CD4-positive, alpha-beta T cell treated with Interleukin-15 for 4 hours (primary cell): ENCODE measurements at places on chromosomes 5 and 9.
A peak's percentile ranks its signal among the peaks of the same experiment; 100 is the strongest.

DNA sequence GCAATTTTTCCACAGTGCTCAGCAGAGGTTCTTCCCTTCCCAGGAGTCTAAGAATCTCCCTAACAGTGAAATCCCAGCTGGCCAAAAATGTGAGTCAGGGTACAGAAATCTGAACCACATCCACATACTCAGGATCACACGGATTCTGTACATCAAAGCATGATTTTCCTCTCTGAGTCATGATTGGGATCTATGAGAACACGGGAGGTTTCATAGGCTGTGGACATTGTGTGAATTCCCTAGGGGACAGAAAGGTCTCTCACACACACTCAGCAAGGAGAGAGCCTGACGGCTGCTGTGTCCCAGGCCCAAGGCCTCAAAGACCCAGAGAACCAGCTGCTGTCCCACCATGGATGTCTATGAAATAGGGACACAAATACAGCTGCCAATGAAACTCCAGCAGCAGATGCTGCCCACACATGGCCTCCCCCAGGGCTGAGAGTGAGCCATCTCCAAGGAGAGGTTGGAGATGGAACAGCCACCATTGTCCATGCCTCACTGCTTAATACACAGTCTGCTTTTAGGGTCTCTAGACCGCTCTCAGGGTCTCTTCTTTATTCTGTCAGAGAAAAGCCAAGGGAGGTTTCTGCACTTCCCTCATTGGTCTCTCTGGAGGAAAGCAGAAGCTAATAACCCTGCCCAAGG lies 102.7 kb downstream of the ADAMTS12 start:
- no peak for DNase-seq

GRCh38 chr5:8034852-8035251 lies 165.9 kb downstream of the MTRR start:
- no peak for DNase-seq

DNA sequence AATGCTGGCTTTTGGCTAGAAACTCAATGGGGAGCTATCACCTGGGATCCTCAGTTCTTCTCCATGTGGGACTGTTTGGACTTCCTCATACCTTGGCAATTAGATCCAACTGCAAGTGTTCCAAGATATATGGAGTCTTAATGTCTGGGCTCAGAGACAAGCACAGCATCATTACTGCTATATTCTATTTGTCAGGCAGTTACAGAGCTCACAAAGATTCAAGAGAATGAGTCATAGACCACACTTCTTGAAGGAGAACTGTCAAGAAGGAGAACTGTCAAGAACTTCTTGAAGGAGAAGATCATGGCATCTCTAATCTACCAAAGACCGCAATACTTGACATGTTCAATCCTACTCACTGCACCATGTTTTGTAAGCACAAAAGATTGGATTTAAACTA lies 106.8 kb upstream of the NREP start:
- no peak for DNase-seq

- no peak for DNase-seq
Measured at GRCh38 chr5:154947778-154948177, 6.9 kb downstream of the MRPL22 start.

- DNase-seq = no peak
Measured at GRCh38 chr9:18263377-18263776, 210.6 kb upstream of the ADAMTSL1 start.

- no peak for DNase-seq
Measured at GRCh38 chr9:70406434-70406862, 8.0 kb downstream of the KLF9 start.

DNA sequence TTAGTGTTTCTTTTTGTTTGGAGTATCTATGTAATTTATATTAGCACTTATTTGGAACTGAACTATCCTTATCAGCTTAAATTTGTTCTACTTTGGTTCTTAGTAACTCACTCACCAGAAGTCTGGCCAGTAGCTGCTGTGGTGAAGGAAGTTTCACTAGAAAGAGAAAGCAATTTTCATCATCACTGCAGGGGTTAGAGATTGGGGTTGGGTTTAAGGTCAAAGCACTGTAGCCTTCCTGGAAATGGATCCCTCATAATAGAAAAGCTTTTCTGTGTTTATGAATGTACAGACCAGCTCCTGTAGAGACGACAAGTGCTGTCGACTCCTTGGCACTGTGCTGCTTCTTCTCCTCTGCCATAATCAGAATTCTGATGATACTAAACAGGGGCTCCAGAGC lies 22.2 kb downstream of the MROH2B start:
- DNase-seq = no peak

GRCh38 chr5:119597728-119598298 lies 31.5 kb upstream of the FAM170A start:
- no peak for DNase-seq

- no peak for DNase-seq
Measured at GRCh38 chr9:124272979-124273378, 15.2 kb downstream of the NEK6 start.

GRCh38 chr5:109230369-109230768 lies 179.4 kb downstream of the PJA2 start:
- no peak for DNase-seq

DNA sequence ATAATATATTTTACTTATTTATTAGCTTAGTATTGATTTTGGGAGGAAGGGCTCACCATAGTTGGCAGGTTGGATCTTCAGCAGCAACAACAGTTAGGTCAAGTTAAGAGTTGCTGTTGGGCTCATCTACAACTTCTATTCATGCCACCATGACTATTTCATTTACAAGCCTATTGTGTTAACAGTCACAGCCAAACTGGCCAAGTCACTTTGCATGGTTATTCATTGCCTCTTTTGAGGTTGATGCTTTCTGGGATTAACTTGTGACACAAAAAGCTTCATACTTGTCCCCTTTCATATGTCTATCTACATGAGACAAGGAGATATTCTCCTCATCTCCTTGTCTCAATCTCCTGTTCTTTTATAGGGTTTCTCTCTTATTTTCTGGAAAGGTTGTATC lies 98.3 kb downstream of the WDR70 start:
- DNase-seq = no peak

DNA sequence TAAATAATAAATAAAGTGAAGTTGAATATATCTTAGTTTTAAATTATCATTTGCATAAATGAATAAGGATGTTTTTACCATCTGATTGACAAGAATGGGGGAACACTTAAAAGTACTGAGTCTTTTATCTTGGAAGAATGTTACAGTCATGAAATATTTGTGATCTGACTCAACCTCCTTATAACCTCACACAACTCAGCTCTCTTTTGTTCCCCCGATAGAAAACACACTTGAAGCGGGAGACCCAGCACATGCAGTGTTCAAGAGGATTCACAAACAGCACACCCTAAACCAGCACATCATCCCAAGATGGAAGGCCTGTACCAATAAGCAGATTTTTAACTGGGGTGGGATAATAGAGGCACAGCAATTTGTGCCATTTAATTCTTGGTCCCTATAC lies 15.5 kb downstream of the BAAT start:
- no peak for DNase-seq

GRCh38 chr9:107888773-107889227 lies 399.2 kb upstream of the KLF4 start:
- no peak for DNase-seq

DNA sequence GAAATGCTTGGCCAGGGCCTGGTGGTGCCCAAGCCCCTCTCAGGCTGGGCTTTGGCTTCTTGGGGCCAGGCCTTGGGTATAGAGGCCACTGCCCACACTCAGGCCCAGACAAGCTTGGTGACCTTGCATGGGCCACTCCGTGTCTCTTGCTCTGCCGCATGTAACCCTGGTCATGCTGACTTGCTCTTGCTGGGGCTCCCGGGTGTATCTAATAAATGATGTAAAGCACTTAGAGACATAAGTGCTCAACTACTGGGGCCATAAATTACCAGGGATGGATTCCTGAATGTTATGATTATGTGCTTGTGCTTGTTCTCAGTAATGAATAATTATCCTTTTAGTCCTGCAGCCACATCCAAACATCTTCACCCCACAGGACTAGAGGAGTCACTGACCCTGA lies 54.0 kb downstream of the C5orf15 start:
- no peak for DNase-seq

DNA sequence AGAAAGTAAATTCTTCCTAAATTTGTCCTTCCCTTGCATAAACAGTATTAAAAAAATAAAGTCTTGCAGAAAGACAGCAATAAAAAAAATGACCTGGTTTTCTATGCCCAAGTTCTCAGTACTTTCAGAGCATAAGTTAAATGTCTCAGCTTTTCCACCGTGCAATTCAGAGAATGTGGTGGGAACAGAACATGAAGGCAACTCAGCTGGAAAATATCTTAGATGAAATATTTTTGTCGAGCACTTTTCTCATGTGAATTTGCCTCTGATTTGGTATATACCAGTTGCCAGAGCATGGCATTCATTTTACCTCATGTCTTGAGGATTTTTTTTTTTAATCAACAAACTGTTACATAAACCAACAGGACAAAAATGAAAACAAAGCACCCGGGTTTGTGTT lies 176.1 kb downstream of the CETN3 start:
- no peak for DNase-seq

- no peak for DNase-seq
Measured at GRCh38 chr9:38768351-38768761, 48.4 kb upstream of the FAM240B start.

- DNase-seq = no peak
Measured at GRCh38 chr9:115192280-115192679, 74.3 kb upstream of the TNC start.

DNA sequence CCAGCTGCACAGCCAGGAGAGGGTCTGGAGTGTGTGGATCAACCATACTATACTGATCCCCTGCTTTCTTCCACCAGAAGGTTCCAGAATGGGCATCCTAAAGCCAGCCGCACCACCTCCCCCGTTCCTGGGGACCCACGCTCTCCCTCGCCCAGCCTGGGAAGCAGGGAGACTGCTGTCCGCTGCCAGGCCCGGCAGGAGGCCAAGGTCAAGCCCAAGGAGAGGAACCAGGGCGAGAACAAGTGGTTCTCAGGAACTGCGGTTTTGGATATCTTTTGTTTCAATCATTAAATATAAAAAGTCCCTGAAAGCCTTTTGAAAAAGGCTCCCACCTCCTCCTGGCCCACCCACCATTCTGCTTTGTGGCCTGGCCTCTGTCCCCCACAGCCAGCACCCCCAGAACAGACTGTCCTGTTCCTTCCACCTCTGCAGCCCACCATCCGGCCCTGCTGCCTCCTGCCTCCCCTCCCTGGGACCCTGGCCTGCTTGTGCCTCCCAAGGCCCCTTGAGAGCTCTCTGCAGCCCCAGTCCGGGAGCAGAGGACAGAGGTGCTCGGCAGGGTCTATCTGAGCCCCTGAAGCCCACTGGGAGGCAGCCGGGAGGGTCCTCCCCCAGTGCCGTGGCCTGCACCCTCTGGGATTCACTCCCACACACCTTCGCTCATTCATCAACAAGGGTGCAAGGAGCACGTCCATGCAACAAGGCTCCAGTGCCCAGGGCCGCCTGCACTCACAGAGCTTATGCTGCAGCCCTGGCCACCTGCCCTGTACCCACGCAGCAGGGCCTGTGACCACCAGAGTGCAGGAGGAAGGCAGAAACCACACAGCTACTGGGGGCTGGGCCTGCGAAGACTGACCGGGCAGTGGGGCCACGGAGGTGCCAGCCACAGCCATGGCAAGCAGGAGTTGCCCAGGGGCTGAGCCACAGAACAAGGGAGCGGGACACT lies 614 bp upstream of the LCN6 start:
- no peak for DNase-seq

GRCh38 chr5:13501176-13501575 lies 443.3 kb downstream of the DNAH5 start:
- DNase-seq = no peak

GRCh38 chr5:57504357-57504756 lies 21.7 kb upstream of the ACTBL2 start:
- DNase-seq = no peak

GRCh38 chr5:37015795-37016666 lies 139.5 kb downstream of the NIPBL start:
- no peak for DNase-seq

DNA sequence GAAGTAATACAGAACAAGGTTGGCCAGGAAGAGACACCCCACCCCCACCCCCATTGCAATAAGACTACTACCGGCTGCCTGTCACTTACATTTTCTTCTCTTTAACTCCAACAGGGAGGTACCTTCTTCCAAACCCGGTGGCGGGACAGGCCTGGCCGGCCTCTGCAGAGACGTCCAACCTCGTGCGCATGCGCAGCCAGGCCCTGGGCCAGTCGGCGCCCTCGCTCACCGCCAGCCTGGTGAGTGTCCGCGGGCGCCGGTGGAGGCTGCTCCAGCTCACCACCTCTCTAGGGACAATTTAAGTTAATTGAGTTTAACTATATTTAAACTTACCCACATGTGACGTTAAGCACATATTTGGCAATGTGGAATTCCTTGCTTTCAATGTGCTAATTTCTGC lies 192.4 kb downstream of the MAST4 start:
- DNase-seq = no peak

GRCh38 chr5:108380531-108381349 lies 1.2 kb downstream of the FBXL17 start:
- peak; percentile 35 for DNase-seq

GRCh38 chr5:137498301-137498735 lies 808 bp downstream of the SPOCK1 start:
- DNase-seq = no peak

DNA sequence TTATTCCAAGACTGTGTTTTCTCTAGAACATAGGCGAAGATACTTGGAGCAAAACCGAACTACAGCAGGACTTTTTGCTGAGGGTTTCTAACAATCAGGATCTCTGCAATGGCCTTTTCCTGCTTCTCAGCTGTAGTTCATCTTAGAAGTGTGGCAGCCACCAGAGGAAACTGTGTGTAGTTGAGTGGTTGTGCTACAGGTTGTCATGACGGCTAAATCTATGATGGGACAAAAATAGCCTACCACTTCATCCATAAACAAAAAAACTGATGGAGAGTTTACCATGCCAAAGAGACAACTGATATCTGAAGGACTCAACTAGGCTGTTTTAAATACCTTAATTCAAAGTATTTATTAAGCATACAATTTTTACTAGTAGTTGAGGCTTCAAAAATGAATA lies 28.2 kb upstream of the DMAC1 start:
- no peak for DNase-seq

DNA sequence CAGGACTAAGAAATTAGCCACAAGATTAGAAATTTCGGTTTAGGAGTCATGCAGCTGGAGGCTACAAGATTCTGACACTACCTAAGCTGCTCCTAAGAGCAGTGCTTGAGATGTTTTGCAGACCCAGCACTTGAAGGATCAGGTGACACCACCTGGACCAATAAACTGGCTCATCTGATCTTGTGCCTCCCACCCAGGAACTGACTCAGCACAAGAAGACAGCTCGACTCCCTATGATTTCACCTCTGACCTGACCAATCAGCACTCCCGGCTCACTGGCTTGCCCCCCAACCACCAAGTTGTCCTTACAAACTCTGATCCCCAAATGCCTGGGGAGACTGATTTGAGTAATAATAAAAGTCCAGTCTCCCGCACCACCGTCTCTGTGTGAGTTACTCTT lies 170.4 kb downstream of the TTC39B start:
- no peak for DNase-seq

- DNase-seq = no peak
Measured at GRCh38 chr5:53180991-53181390, 71.4 kb upstream of the MOCS2 start.

- DNase-seq = no peak
Measured at GRCh38 chr9:117400171-117400570, 14.7 kb downstream of the ASTN2 start.
